ENCODE measurements at places on chromosomes 13 and 19.

DNA sequence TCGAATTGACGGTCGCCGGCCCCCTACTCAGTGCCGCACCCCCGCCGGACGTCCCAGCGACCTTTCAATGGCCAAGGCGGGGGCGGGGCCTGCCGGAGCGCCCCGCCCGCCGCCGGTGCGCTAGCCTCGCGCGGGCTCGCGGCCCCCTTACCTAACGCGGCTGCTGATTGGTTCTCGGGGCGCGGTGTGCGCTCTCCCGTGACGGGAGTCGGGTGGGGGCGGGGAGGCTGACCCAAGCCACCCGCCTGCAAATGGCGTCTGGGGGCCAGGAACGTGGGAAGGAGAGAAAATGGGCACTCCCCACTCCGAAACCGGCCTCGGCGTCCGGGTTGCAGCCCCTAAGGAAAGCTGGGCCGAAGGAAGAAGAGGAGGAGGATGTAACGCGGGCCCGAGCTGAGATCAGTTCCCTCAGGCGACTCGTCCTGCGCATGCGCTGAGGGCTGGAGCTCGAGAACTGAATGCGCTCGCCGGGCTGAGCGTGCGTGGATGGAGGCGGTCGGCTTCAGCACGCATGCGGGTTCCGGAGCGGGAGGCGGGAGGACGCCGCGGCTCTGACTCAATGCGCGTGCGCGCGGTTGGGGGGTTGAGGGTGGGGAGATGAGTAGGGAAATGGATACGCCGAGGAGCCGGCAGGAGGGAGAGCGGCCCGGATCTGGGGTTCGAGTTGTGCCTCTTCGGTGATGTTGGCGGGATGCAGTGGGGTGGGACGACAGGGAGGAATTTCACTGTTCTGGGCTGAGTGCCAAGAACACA lies at the start of gene SMG9:
Gene SMG9 (minus strand): TSS at position 460 of the 753 bp plus-strand sequence. CDS start 4,221 bp downstream, outside the sequence.
- peak; percentile 92 for DNase-seq

DNA sequence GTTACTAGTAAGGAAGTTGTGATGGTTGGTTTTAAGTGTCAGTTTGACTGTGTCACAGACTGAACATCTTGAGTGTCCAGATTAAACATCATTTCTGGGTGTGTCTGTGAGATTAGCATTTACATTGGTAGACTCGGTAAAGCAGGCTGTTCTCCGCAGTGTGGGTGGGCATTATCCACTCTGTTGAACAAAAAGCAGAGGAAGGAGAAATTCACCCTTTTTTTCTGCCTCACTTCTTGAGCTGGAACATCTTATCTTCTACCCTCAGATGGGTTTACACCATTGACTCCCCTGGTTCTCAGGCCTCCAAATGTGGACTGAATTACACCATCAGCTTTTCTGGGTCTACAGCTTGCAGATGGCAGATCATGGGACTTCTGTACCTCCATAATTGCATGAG lies 63.7 kb upstream of the ZDHHC20 start:
- no peak for DNase-seq

DNA sequence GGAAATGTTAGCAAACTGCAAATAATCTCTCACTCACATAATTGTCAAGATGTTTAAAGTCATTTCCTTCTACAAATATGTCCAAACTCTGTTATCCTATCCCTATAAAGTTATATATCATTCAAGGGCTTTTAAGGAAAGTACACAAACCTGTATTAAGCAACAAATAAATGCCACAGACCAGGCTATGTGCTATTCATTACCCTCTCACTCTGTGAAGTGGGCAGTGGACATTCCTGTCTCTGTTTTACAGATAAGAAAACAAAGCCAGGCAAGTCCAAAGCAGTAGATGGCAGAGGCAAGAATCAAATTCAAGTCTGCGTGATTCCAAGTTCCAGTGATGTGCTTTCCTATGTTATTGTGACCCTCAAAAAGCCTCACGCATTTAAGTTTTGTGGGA lies 140.6 kb downstream of the LHFPL6 start:
- no peak for DNase-seq

- DNase-seq = no peak
Measured at GRCh38 chr19:15252398-15253018, 20.3 kb upstream of the EPHX3 start.

- no peak for DNase-seq
Measured at GRCh38 chr13:78402708-78403400, 200.5 kb downstream of the POU4F1 start.

DNA sequence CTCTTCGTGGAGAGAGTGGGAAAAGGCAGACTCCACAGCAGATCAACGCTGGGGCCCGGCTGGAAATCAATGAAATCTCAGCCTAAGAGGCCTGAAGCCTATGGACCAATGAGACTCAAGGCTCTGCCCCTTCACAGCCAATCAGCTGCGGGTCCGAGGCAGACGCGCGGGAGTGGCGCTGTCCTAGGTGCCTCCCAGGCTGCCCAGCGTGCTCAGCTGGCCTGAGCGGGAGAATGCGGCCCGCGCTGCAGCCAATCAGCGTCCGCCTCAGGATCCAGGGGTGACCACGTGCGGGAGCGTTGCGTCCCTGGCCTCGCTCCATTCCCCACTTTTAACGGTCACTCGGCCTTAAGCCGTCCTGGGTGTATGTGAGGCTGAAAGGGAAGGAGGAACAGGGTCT lies at the start of gene ZBTB32:
Gene ZBTB32 (plus strand): TSS at position 341 of the 400 bp plus-strand sequence. CDS start 10,069 bp downstream, outside the sequence.
- peak; percentile 41 for DNase-seq

DNA sequence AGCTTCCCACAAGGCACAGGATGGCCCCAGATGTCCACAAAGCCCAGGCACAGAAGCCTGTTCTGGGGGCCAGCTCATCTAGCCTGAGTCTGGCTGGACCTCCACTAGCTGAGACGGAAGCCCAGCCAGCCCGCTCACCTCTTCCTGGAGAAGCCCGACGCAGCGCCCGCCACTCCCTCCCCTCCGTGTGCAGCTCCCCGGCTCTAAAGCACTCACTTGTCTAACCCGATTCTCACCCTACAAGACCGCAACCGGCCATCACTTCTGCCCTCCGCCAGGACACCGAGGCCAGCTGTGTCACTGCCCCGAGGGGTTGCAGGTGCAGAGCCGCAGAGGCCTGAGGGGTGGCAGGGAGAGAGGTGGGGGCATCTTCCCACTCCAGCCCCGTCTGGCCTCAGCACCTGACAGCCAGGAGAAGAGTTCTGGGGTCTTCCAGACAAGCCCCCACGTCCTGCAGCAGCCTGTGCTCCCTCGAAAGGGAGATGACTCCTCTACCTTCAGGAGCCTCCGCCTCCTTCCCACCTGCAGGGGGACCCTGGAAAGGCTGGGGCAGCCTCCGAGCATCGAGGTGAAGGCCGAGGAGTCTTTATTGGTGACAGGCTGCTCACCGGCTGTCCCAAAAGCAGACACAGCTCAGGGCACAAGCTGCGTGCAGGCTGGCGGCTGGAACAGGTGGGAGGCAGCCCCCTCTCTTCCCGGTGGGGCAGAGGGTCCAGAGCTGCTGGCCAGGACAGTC lies 5.9 kb upstream of the DIRAS1 start:
- no peak for DNase-seq

DNA sequence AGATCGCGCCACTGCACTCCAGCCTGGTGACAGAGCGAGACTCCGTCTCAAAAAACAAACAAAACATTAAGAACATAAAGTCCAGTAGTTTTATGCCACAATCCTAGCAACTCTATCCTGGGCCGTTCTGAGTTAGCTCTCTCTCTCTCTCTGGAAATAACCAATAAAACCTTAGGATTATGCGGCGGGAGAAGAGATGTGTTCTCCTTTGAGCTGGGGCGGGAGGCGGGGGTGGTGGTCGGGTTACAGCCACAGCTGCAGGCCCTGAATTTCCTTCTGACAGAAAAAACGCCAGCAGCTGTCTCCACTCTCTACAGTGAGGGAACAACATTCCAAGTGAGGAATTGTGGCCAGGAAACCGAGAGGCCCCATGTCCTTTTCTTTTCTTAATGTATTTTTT lies 9.1 kb upstream of the PNMA8A start:
- no peak for DNase-seq

- DNase-seq = no peak
Measured at GRCh38 chr19:31214086-31214485, 135.2 kb downstream of the TSHZ3 start.

DNA sequence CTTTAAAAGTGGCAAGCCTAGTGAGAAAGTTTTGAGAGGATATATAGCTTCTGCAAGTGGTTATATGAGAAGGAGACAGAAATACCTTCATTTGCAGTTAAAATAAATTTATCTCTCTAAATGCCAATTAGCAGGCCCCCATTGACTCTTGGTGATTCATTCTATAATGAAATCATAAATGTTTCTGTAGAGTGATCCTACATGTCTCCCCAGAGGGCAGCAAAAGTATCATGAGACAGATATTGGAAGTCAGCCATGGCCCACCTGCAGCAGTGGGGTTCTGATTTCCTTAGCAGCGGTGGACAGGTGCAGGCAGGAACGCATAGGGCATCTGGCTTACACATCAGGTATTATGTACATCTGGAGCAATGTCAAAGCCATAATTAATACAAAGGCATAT lies 385.4 kb upstream of the SLC10A2 start:
- DNase-seq = no peak

DNA sequence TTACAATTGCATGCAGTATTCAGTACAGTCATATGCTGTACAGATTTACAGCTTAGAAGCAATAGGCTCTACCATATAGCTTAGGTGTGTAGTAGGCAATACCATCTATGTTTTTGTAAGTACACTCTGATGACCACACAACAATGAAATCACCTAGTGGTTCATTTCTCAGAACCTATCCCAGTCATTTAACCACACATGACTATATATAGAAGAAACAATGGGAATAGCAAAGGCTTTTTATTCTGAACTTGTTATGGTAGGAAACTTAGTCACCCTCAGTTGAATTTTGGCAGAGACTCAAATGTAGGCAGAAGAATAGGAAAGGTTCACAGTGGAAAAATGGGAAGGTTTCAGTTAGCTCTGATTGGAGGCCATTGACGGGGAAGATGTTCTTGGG lies 1075.1 kb upstream of the MIR17HG start:
- DNase-seq = no peak

DNA sequence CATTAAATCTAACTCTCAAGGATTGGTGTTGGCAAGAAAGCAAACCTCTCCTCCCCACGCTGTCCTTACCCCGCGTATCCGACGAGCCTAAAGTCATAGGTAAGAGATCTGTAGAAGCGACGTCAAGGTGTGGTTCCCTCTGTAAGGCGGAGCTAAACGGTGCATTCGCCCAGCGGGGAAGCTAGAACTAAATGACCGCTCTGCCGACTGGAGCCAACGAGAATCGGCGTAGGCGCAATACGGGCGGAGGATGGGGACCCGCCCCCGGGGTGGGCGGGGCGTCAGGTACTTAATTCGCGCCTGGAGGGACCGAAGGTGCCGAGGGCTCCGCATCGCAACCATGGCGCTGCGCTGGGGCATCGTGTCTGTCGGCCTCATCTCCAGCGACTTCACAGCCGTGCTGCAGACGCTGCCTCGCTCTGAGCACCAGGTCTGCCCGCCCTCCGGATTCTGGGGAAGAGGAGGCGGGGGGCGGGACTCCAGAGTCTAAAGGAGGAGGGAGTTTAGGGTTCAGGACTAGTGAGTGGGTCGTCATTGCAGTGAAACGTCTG lies at the start of gene DHDH:
Gene DHDH (plus strand): TSS at position 318 of the 551 bp plus-strand sequence. CDS start 23 bp downstream, at position 341.
- peak; percentile 83 for DNase-seq

GRCh38 chr13:19345158-19345557 lies 163.5 kb upstream of the TUBA3C start:
- DNase-seq = no peak

DNA sequence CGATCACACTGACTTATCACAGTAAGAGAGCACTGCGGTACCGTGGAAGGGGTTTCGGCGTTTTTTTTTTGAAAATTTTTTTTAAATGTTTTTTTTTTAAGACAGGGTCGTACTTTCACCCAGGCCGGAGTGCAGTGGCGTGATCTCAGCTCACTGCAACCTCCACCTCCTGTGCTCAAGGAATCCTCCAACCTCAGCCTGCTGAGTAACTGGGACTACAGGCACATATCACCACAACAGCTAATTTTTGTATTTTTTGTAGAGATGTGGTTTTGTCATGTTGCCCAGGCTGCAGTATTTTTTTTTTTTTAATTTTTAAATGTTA lies 19.0 kb downstream of the LTBP4 start:
- DNase-seq = no peak

DNA sequence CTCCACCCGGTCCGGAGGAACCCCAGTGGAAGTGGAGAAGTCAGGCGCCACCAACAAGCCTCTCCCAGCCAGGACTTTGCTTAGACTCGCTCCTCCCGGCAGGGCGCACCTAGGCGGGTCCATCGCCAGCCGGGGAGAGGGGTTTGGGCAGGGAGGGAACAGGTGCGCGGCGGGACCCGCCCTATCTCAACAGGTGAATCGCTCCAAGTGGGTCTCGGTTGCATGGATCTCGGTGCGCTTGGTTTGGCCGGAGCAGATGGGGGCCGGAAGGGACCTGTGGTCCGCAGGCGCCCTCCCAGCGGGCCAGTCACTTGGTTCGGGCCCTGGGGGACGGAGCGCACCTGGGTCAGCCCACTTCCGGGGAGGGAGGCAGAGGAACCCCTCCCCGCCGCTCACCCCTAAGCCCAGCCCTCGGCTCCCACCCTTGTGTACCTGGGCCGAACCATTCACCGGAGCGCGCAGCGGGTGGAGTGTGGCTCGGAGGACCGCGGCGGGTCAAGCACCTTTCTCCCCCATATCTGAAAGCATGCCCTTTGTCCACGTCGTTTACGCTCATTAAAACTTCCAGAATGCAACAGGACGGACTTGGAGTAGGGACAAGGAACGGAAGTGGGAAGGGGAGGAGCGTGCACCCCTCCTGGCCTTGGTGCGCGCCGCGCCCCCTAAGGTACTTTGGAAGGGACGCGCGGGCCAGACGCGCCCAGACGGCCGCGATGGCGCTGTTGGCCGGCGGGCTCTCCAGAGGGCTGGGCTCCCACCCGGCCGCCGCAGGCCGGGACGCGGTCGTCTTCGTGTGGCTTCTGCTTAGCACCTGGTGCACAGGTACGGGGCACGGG lies at the start of gene LSR:
Gene LSR (plus strand): TSS at position 693 of the 836 bp plus-strand sequence. CDS start 21 bp downstream, at position 714.
- peak; percentile 97 for DNase-seq

DNA sequence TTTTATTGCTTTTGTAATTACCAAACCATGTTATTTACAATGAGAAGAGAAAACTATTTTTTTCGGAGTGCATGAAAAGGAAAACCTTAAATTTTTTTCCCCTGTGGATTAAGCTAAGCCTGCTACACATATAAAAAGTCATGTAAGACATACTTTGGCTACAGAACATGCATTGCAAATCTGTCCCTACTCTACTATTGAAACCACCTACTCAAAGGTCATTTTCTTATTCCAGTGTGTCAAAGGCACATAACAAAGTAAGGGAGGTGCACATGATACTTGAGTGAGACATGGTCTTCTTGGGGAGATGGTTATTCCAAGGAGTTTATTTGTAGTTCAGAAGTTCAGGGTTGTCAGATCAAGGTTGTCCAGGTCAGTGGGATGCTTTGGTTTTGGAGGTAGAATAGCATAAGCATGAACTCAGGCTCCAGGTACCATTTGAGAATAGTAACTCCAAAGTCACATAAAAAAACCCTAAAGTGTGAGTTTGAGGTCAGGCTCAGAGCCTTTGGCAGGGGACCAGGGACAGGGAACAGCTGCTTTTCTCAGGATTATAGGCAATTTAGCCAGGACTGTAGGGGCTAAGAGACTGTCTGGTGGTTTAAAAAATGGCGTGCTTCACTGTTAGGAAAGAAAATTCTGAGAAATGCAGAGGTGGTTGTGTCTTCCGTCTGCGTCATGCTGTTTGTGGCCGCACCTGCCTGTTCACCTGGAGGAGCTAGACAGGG lies 15.4 kb downstream of the FARP1 start:
- no peak for DNase-seq

All from GM20000 (cell line).